Stimulated activated CD8-positive, alpha-beta memory T cell treated with anti-CD3 and anti-CD28 coated beads, Interleukin-2, amount 100 ng/mL, for 1 hour (primary cell): ENCODE measurements at places on chromosomes 2 and 18.

DNA sequence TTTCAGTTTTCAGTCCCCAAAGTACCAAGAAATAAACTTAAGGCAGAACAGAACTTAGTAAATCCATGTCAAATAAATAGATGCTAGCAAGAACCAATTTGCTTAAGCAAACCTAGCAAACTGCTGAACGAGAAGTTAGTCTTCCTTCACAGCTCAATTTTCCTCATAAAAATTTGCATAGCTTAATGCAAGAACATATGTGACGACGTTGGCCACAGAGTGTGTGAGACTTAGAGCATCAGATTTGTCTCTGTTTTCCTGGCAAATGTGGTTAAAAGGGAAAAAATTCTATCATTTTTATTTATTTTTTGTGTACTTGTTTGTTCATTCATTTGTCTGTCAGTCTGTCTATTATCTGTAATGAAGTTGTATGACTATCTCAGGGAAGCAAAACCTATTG is 485.7 kb downstream of the THSD7B start:
- no peak for DNase-seq

GRCh38 chr2:111231532-111232252 is 111.0 kb downstream of the BCL2L11 start:
- DNase-seq, result no peak

DNA sequence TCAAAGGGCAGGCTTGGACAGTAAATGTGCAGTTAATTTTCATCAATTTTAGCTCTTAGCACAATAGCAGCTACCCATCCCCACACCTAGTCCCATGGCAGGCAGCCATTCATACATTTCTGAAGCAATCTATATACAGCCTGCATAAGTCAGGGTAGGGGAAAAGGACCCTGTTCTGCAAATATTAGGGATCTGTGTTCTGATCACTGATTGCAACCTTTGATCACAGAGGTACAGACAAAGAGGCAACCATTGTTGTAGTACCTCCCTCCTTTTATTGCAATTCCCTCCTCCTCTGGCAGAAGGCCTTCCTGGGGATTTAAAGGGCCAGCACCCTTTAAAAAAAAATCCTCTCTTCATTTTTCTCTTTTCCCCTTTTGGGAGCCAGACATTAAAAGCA is 58.3 kb downstream of the KANSL1L start:
- DNase-seq, result no peak

DNA sequence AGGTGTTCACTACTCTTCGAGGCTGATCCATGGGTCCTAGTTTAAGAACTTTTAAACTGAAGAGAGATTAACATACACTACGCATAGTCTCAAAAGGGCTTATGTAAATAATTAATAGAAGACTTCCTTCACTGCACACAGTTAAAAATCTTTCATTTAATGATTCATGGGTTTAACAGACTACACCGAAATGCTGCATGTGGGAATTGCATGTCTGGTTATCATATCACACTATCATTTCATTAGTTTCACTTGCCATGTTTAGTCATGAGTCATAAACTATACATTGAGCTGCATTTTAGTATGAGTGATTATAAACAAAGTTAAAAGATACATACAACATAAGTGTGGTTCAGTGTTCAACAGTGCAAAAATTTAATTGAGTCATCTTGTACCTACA is 31.2 kb downstream of the GLS start:
- no peak for DNase-seq

DNA sequence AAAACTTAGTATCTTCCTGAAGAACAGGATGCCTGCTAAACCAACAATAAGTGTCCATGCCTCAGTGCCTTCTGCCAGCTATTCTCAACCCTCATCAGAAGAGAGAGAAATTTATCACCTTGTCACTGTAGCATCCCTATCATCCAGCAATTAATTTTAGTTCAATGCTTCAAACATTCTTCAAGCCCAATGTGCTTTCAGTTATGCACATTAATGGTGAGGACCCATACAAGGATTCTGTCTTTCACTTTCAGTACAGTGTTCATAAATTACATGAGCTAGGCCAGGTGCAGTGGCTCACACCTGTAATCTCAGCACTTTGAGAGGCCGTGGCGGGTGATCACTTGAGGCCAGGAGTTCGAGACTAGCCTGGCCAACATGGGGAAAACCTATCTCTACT is 47.0 kb upstream of the MSH6 start:
- DNase-seq, result no peak

DNA sequence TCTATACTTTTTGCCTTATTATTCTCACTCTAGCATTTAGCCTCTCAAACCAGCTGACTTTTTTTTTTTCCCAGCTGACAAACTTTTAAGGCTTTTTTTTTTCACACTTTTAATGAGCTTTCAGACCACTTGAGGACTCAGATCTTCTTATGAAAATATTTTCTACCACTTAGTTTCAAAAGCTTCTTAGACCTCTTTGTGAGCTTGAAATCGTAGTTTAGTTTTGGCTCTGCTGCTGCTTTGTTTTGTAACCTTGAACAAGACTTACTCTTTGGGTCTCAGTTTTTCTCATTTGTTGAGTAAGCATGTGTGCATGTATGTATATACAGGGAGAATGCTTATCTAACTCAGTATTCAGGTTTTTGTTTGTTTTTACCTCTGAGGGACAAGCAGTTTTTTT is 3.5 kb downstream of the NBEAL1 start:
- DNase-seq, result no peak

GRCh38 chr2:30359644-30360167 is 87.3 kb upstream of the LCLAT1 start:
- DNase-seq, result no peak

DNA sequence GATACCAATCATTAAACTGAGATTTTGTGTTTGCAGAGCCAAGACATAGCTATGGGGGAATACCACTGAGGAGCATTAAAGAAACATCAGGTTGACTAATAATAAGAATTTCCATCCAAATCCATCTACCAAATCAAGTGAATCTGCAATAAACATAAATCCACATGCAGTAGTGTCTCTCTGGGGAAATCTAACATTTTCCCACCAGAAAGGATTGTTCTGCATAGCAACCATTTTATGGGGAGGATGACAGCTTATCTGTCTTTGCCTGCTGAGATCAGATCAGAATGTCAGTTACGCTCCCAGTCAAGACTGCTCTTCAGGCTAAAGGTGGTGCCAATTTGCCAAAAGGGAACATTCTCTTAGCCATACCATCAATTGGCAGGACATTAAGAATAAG is 1098.9 kb upstream of the CHAC2 start:
- no peak for DNase-seq

DNA sequence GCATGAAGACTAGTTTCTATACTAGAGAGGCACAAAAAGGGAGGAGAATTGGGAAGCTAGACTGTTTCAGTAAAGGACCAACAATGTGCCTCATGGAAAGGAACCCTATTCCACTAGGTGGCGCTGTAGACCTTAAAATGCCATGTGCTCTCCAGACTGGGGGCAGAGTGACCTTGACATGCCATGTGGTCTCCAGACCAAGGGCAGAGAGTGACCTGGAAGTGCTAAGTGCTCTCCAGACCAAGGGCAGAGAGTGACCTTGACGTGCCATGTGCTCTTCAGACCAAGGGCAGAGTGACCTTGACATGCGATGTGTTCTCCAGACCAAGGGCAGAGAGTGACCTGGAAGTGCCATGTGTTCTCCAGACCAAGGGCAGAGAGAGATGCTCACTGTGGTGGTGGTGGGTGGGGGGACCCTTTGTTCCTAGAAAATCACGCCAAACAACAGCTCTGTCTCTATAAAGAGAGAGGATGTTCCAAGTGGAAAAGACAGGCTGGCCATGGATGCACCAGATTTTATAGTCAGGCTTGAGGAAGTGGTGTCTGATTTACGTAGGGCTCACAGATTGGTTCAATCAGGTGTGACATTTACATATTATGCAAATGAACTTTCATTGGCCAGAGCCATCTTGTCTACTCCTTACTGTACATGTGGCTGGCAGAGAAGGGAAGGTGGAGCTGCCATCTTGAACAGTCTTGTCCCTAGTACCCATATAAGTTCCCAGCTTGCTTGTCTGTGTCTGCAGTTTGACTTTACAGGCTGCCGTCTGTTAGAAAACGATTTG is 344.0 kb upstream of the DDX18 start:
- DNase-seq, result no peak

DNA sequence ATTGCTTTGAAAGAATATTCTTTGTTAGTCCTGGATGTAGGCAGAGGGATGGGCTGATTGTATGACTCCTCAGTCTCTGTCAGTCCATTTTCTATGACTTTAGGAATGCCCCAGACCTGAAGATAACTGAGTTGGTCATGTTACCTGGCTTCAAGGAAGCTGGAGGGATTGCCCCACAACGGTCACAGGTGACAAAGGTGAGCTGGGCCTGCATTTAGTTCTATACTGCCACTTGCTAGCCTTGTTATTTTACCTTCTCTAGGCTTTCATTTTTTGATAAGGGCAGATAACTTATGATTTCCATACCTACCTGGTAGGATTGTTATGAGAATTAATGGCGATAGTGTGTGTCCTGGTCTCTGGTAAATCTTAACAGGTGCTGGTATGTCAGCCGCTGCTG is 260.1 kb downstream of the PRKCE start:
- no peak for DNase-seq

DNA sequence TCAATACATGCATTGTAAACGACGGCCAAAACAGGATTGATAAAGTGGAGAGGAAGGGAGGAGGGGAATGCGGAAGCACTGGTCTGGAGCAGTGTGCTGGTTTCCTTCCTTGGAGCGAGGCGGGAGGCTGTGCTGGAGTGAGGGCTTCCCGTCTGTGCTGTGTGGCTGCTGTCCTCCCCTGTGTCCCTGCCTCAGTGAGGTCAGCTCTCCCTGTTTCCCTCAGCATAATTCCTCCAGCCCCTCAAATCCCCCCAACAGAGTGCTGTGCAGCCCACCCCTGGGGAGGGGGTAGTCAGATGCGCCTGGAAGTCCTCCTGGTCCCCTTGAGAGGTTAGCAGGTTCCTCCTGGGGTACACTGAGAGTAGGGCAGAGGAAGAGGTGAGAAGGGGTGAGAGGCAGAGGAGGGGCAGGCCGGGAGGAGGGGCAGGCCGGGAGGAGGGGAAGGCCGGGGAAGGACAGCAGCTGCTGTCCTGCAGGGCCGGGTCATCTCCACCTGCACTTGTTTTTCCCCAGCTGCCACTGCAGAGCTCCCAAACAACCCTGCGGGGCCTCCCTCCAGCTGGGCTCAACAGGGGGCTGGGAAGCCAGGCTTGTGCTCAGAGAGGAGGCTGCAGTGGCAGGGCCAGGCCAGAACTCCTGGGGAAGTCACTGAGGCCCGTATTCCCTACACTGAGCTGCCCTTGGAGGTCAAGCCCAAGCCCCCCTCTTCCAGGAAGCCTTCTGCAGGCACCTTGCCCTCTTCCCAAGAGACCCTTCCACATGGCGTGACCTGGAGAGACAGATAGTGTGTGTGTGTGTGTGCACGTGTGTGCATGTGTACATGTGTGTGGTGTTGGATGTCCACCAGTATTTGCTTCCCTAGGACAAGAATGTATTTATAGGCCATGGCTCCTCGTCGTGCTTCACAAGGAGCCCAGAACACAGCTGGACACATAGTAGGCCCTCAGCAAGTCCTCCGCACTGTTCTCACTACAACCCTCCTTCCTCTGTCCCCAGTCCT is 13.2 kb upstream of the ATP6V1B1 start:
- no peak for DNase-seq

DNA sequence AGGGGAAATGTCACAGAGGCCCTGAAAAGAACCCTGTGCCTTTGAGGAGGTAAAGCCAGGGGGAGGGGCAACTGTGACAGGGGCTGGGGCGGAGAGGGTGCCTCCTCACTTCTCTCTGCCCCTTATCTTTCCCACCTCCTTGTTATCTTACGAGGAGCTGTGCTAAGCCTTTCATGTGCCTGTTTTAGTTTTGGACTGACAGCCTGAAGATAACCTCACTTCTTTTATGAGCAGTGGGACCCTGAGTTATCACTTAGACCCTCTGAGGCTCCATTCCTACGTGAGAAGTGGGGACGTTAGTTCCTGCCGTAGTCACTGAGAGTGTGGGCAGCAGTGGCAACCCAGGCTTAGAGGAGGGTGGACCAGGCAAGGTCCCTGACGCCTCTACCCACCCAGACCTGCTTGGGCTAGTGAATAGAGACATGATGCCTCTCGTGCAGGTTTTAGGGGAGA is 39.5 kb upstream of the LBH start:
- no peak for DNase-seq

DNA sequence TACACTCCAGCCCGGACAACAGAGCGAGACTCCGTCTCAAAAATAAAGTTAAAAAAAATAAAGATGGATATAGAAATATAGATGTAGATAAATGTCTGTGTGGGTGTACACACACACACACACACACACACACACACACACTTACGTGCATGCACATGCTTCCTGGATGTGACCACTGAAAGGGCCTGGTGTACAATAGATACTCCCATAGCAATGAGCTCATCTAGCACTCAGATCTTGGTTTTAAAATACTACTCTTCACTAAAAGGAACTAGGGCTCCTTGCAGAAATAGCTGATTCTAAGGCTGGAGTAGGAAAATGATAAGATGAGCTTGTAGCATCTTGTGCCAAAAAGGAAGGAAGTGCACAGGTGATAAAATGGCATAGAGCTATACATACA is 39.1 kb downstream of the ROCK2 start:
- DNase-seq, result no peak
